Osteoblast (primary cell): ENCODE measurements at places on chromosomes 7 and 10. TPM values are rescaled to one million over a fixed set of nuclear protein-coding genes. Genes with fewer than 3 reads are reported as not detected.

FOXI2 gene
- total RNA-seq = not detected in 2 replicates

MMRN2 gene
- 1.1 and 3.5 TPM in 2 replicates for total RNA-seq

GRCh38 chr10:125004571-125005311, 62.8 kb downstream of the ZRANB1 start:
- DNase-seq = peak; percentile 72

DNA sequence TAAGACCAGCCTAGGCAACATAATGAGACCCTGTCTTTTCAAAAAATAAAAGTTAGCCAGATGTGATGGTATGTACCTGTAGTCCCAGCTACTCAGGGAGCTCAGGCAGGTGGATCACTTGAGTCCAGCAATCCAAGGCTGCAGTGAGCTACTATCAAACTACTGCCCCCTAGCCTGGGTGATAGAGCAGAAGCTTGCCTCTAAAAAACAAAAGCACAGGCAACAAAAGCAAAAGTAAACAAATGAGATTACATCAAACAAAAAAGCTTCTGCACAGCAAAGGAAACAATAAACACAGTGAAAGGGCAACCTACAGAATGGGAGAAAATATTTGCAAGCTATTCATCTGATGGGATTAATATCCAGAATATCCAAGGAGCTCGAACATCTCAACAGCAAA, 65.4 kb downstream of the FANK1 start:
- DNase-seq = no peak

OR6B1 gene
- total RNA-seq = not detected in 2 replicates

GRCh38 chr7:74683799-74684198, 26.3 kb downstream of the GTF2I start:
- DNase-seq = no peak
